ENCODE measurements at places on chromosomes 3 and 15.

DNA sequence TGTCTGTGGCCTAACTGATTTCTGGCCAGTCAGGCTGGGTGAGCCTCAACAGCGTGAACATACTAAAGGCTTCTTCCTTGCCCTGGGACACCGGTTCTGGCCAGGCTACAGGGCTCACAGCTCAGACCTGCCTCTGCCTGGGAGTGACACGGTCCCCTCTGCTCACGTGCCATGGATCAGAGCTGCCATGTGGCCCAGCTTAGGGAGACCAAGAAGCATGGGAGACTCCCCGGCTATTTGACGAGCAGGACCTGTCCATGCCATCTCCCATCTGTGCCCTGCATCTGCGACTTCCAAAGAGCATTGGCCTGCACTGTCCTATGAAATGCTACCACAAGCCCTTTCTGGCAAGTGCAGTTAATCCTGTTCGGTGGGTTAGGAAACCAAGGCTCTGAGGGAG, 57.4 kb downstream of the APBA2 start:
- no peak for DNase-seq

DNA sequence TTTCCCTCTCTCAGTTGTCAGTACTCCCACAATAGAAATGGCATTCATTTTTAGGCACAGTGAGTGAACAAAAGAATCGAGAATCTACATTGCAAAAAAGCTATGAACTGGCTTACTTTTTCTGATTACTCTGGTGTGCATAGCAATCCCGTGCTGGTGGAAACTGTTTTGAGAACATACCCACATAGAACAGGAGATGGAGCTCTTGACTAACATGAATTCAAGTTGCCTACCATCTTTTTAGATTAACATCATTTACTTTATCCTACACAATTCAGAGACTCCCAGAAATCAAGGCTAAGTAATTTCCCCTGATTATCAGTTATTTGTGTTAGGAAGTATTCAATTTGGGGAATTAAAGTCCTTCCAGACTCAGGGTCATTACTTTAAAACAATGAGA, 326.6 kb downstream of the ARPP21 start:
- no peak for DNase-seq

DNA sequence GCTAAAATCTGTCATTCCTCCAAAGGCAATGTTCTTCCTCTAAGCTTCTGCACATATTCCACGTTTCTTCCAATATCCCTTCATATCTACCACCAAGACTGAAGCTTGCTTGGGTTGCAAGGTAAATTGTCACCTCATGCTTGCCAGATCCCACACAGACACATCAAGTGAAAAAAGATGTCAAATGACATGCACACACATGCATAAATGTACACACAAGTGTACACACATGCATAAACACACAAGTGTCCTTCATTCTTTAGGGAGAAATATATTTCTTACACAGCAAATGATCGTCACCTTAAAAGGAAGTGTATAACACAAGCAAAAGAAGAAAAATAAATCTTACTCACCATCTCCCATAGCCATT, 59.4 kb downstream of the CLASP2 start:
- no peak for DNase-seq

- no peak for DNase-seq
Observed at GRCh38 chr3:184133840-184134745, 1.1 kb upstream of the EIF2B5 start.

- no peak for DNase-seq
Observed at GRCh38 chr3:146065573-146066006, 95.4 kb downstream of the PLOD2 start.

DNA sequence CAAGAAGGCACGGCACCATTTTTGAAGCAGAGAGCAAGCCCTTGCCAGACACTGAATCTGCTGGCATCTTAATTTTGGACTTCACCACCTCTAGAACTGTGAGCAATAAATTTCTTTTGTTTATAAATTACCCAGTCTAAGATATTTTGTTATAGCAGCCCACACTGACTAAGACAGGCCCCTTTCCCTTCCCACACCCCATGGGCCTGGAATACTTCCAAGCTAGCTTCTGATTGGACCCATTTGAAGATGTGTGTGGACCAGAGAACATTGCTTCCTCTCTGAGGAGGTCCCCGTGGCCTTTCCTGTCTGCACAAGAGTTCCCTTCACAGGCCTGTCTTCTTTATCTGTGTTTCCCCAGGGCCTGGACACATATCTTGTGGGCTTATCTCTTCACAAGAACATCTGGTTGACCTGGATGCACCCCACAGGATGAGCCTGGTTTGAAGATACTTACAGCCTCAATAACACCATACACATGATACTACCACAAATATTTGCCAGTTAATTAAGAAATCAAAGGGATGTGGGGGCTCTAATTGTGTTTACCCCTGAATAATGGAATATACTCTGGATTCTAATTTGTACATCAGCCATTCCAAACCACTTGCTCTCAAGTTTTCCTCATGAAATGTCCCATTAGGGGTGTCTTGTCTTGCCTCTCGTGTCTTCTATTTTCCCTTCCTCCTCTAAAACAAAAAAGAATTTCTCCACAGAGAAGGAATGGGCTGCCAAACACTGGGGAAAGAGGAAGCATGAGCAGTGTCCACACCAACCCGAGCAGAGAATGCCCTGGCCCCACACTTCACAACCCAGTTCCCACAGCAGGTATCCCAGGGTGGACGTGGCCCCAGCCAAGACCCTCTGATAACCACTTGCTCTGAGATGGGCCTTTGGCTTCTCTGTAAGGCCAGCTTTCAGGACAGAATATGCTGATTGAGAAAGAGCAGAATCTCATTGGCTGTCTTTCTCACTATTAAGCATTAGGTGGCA, 42.5 kb downstream of the GLB1 start:
- DNase-seq = no peak

DNA sequence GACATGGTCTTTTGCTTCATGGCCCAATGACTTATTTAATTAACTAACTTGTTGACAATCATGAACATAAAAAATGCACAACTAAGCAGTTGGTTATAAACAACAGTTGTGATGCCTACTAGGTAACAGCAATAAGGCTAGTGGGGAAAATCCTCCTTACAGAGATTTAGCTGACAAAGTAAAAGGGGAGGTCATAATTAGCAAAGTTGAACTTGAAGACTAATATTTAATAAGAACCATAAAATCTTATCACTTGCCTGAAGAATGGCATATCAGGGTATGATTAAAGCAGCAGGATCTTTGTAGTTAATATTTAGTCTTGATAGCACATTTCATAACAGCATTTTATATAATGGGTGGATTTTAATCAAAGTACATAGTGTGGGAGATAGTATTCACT, 84.2 kb downstream of the MME start:
- DNase-seq = no peak

GRCh38 chr3:76242886-76243753, 457.8 kb upstream of the ZNF717 start:
- DNase-seq = no peak

GRCh38 chr3:94522488-94522887, 459.6 kb downstream of the NSUN3 start:
- no peak for DNase-seq

DNA sequence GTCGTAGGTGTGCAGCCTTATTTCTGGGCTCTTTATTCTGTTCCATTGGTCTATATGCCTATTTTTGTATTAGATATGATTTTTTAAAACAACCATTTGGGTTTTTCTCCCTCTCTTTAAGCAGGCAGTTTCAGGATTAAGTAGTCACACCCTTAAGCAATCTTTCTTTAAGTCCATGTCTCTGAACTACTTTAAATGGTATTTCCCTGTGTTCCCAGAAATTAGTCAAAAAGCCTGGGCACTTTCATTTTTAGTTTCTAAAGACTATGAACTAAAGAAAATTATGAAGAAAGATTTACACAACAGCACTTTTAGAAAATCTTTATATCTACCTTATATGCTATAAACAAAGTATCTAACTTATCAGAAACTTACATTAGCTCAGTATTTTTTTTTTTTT, 110.3 kb downstream of the FAIM start:
- no peak for DNase-seq

DNA sequence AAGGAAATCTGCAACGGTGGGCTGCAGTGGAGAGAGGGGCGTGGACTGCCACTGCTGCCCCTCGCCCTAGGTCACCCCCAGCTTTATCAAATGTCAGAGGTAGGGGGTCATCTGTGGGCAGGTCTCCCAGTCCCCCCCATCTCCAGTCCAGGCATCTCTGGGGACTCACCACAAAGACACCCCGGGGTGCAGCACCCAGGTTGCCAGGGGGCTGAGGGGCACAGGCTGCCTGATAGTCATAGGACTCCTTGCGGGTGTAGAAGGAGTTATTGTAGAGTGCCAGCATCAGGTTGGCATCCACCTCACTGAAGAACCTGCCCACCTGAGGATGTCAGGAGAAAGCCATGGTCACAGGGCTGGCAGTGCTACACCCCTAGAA, 6.5 kb upstream of the TMEM115 start:
- no peak for DNase-seq

DNA sequence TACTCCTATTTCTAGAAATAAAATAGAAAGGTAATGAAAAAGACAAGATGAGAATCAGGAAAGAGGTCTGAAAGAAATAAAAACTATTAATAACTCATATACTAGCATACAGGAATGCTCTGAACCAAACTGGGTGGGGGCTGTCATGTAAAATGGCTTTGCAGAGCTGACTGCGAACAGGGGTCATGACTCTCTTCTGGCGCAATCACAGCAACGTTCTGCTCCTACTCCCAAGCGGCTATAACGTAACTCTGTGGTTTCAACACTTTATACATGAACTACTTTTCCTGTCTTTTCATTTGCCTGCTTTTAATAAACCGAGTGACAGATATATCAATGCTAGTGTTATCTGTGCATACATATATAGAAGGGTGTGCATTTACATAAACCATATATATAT, 116.7 kb downstream of the DLG1 start:
- DNase-seq = no peak

- no peak for DNase-seq
Observed at GRCh38 chr15:78075490-78076230, 1.9 kb downstream of the TBC1D2B start.

DNA sequence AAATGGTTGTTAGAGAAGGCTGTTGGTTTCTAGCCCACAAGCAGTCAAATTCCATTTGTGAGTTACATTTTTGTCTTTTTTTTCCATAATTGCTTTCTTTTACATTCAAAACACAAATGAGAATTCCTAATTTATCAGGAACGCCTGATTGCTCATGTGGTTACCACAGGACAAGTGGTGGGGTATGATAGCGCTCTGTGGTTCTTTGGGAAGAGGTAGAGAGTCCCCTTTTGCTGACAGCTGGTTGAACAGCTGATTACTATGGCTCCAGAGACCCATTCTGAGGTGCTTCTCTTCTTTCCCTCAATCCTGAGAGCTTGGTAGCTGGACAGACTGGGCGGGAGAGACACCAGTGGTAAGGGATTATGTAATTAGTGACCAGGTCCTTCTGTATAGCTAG, 24.4 kb downstream of the CNOT10 start:
- DNase-seq = no peak

- no peak for DNase-seq
Observed at GRCh38 chr3:183782576-183783276, 42.7 kb downstream of the MAP6D1 start.

GRCh38 chr15:65401611-65402240, 21.0 kb downstream of the IGDCC4 start:
- no peak for DNase-seq

DNA sequence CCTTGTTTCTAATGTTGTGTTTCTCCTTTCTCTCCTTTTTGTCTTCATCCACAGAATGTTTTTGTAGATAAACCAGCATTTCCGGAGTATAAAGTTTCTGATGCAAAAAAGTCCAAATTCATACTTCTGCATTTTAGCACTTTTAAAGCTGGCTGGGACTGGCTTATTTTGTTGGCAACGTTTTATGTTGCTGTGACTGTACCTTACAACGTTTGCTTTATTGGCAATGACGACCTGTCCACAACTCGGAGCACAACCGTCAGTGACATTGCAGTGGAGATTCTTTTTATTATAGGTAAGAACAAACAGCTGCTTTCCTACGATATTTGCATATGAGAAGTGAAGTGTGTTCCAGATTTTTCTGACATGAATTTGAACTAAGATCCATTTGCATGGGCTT, 199.4 kb downstream of the KCNH8 start:
- no peak for DNase-seq
